GM12864 (cell line): ENCODE measurements at places on chromosomes 2 and 18.

DNA sequence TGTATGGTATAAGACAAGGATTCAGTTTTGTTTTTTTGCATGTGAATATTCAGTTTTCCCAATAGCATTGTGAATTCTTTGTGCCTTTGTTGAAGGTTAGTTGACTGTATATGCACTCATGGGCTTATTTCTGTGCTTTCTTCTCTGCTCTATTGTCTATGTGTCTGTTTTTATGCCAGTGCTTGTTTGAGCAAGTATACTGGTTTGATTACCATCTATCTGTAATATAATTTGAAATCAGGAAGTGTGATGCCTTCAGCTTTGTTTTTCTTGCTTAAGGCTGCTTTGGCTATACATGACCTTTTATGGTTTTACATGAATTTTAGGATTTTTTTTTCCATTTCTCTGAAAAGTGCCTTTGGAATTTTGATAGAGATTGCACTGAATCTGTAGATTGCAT is 23.5 kb downstream of the COLEC11 start:
- no peak for DNase-seq

DNA sequence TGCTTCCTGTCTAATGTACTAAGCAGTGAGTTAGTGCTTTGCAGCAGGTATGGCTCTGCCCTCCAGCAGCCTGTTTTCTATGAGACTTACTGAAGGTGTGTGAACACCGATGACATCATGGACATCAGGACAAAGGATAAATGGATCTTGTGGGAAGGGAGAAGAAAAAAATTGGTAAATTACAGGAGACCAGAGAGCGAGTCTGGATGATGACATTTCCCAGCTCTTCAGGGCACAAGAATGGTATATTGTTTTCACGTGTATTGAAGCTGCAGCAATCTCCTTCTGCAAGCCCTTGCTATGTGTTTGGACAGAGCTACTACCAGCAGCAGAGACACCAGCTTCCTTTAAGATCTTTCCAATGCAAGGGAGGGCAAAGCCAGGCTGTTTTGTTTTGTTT is 47.2 kb downstream of the DCC start:
- DNase-seq = no peak

GRCh38 chr2:144513388-144514101 is 6.4 kb downstream of the ZEB2 start:
- no peak for DNase-seq

- DNase-seq = no peak
Measured at GRCh38 chr18:69636529-69637301, 236.0 kb downstream of the DOK6 start.

DNA sequence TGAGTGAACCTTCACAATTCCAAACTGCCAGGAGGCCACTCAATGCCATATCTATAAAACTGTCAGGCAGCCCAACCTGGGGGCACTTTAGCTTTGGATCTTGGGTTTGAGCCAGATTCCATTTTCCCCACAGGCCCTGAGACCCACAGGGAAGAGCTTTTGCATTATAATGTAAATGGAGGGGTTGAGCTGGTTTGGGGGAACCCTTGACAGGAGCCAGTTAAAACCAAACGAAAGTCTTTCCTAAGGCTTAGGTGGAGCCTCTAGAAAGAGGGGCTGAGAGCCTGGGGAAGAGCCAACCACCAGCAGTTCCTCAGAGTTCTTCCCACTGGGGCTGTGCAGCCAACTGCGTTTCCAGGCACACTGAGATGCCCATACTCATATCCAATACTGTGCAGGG is 42.7 kb downstream of the BCL11A start:
- DNase-seq = no peak

GRCh38 chr2:28681158-28681571 is 70.5 kb upstream of the PPP1CB start:
- peak; percentile 47 for DNase-seq

DNA sequence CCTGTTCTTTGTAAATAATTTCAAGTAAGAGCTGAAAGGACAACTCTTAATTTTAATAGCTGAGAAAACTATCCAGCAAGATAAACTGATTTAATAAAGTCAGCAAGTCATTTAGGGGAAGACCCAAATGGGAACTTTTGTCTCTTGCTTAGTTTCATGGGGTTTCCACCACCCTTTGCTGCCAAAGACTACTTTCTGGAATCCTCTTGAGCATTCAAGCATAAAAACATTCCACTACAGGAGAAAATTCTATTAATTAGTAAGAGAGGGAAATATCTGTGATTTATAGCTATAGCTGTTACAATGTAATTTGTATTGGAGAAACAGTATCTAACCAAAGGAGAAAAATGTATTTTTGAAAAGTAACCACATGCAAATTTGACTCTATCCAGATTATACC is 20.6 kb downstream of the EFEMP1 start:
- DNase-seq = no peak

DNA sequence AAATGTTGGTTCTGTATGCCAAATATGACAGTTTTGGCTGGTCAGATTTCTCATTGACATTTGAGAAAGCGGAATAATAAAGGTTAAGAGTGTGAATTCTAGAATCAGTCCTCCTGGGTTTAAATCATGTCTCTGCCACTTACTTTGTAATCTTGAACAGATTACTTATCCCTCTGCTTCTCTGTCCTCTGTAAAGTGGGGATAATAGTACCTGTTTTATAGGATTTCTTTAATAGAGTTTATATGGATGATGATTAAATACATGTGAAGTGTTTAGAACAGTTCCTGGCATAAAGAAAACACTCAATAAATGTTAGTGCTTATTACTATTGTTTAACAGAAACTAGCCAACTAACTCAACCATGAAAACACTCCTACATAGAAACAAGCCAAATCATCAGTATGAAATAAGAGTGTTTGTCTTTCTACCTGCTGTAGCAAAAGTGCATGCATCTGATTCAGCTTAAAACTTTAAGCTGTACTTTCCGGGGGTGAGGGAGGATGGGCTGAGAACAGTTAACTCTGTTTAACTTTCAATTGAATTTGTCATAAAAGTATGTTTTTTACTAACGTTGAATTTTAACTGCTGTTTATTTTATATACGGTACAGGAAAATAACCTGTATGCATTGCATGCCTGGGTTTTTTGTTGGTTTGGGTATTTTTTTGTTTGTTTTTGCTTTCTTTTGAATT is 6.8 kb downstream of the HTR2B start:
- DNase-seq = no peak

DNA sequence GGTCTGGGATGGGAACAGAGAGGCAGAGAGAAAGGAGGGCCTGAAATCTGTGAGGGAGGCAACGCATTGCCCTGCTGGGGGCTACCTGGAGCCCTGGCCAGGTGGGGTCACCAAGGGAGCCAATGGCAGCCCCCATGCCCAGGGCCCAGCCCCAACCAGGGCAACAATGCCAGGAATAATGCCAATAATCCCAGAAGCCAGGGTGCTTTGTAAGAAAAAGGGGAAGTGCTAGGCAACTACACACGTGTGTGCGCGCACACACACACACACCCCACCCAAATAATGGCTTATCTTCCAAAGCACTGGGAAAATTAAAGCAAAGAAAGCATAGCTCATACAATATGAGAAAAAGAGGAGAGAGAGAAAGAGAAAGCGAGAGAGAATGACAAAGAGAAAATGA is 7.0 kb upstream of the CLEC4F start:
- DNase-seq = no peak

GRCh38 chr2:217407362-217407761 is 547.5 kb upstream of the TNP1 start:
- DNase-seq = no peak

- no peak for DNase-seq
Measured at GRCh38 chr2:234426616-234427015, 70.3 kb downstream of the ARL4C start.

- no peak for DNase-seq
Measured at GRCh38 chr18:61198486-61198885, 134.7 kb upstream of the CDH20 start.

DNA sequence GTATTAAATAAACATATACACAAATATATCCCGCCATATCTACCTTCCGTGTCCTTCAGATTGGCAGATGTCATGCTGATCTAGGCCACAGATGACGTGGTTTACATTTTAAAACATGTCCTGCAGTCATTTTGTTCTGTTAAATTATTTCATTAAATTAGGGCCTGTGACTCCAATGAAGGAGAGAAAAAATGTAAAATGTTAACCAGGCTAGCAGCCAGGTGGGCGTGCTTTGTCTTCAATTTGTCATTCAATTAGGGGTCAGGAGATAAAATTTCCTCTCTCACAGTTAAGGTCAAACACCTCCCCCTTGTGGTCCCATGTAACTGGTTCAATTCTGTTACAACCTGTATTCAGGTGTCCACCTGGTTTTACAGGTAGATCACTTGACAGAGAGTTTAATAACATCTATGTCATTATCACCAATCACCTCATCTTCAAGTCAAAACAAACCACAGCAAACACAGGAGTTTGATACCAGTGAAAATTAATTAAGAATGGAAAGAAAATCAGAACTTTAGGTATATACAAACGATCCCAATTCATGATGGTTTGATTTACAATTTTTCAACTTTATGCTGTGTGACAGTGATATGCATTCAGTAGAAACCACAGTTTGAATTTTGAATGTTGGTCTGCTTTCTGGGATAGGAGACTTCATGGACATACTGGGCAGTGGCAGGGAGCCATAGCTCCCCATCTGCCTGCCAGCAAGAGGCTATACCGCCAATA is 339.4 kb downstream of the CMPK2 start:
- DNase-seq = peak; percentile 7

GRCh38 chr2:241867776-241868420 is 1.6 kb upstream of the RTP5 start:
- no peak for DNase-seq

- no peak for DNase-seq
Measured at GRCh38 chr2:160679686-160680085, 186.1 kb upstream of the RBMS1 start.

GRCh38 chr2:150491430-150491829 is 4.0 kb upstream of the RND3 start:
- no peak for DNase-seq

- DNase-seq = peak; percentile 92
Measured at GRCh38 chr2:60840880-60841279, 40.5 kb upstream of the REL start.

DNA sequence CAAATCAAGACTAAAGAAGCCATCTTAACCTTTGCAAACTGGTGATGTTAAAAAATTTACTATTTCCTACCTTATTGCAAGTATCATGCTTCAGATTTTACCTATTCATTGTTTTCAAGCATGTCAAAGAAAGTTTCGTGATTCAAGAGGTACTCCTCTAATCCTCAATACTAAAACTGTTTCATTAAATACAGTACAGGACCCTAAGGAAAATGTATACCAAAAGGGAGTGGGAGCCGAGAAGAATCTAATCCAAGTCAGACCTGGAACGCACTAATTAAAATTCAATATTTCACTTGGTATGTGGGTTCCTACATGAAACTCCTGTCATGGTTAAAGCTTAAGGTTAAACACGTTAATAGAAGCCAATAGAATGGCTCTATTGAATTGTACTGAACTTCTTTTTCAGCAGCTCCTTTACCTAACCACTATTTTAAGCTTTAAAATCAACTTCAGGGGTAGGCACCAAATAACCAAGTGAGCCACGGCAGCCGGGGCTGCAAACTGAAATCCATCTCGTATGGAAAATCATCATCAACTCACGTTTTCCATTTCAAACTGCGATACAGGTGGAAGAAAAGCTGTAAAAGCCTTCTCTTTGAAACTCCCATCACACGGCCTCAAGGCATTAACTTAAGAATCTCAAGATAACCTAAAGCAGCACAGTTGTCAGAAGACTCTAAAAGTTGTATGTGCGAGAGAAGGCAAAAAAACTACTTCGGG is 188.8 kb downstream of the ZEB2 start:
- no peak for DNase-seq

DNA sequence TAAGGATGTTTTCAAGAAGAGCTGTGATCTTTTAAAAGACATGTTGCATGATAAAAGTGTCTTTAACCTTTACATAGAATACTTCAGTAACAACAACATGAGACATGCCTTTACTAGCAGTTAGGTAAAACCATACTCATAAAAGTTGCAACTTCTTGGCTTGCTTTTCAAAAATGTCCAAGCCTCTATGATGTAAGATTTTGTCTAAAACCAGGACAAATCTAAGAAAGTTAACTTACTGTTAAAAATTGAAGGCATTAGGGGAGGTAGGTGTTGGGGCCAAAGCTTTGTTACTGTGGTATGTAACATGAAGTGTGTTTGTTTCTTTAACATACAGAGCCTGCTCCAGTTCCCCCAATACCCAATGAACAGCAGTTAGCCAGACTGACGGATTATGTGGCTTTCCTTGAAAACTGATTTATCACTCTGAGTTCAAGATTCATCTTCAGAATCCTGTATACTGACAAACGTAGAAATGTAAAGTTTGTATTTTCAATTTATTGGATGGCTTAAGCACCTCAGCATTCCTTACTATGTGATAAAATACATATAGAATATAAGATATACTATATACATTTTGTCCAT is 11.7 kb downstream of the COPS8 start:
- DNase-seq = no peak

GRCh38 chr2:163465440-163465839 is 270.4 kb downstream of the FIGN start:
- DNase-seq = no peak

- DNase-seq = no peak
Measured at GRCh38 chr2:96869281-96869821, 529 bp downstream of the SEMA4C start.
